ENCODE measurements at places on chromosomes 2 and 18. TPM values are rescaled to one million over a fixed set of nuclear protein-coding genes. Genes with fewer than 3 reads are reported as not detected.

LYG2 gene
- not detected for total RNA-seq

TCF23 gene
- not detected for total RNA-seq

SERPINB13 gene
- not detected for total RNA-seq

POMC gene
- 0.99 TPM for total RNA-seq

LIMS3 gene
- total RNA-seq: 5.4 TPM

VWA3B gene
- not detected for total RNA-seq

UGT1A1 gene
- total RNA-seq: not detected

TBR1 gene
- under 0.01 TPM for total RNA-seq

KCNJ3 gene
- not detected for total RNA-seq

SIX3 gene
- total RNA-seq: not detected

TMEM169 gene
- 0.40 TPM for total RNA-seq

STPG4 gene
- total RNA-seq: not detected

C2orf80 gene
- total RNA-seq: not detected

SNED1 gene
- total RNA-seq: 17.9 TPM

TAF1B gene
- total RNA-seq: 19.2 TPM

PLB1 gene
- total RNA-seq: 0.22 TPM

TMEM247 gene
- total RNA-seq: not detected

AMER3 gene
- total RNA-seq: not detected

LRP1B gene
- total RNA-seq: not detected

DNER gene
- 0.44 TPM for total RNA-seq

MAP3K19 gene
- not detected for total RNA-seq

COLEC11 gene
- under 0.01 TPM for total RNA-seq

ERICH2 gene
- not detected for total RNA-seq

CPO gene
- not detected for total RNA-seq

INO80D gene
- 6.5 TPM for total RNA-seq

CNTNAP5 gene
- total RNA-seq: not detected

APCDD1 gene
- total RNA-seq: not detected

RIT2 gene
- not detected for total RNA-seq

FAM168B gene
- 81.2 TPM for total RNA-seq

All from lung microvascular endothelial cell (primary cell).